CD4-positive, alpha-beta T cell treated with Interleukin-2 at 100 ng/mL for 4 hours (primary cell): ENCODE measurements at places on chromosomes 5 and 9.
A peak's percentile ranks its signal among the peaks of the same experiment; 100 is the strongest.

DNA sequence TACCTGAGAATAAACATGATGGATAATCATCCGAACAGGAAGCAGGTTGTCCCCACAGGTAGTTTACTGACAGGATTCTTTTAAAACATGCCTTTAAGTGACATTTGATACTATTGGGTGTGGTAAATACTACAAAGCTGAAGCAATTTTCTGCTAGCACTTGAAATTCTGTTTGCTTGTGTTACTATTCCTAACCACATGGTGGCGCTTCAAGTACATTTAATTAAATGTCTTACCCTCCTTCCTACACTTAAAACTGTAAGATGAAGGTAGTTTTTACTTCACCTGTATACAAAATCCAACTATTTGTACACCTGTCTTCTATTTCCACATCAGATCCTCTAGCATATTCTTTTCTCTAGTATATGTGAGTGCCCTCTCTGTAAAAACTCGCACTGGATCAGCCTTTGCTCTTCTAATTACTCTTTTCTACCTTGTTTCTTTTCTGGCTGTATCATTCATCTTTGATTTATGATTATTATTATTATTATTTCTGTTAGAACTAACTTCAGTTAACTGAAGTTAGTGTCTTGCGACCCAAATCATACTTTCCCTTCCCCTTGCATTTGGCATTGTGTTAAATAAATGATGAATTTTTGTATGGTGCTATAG lies 18.4 kb downstream of the SLC25A46 start:
- peak; percentile 66 for DNase-seq

DNA sequence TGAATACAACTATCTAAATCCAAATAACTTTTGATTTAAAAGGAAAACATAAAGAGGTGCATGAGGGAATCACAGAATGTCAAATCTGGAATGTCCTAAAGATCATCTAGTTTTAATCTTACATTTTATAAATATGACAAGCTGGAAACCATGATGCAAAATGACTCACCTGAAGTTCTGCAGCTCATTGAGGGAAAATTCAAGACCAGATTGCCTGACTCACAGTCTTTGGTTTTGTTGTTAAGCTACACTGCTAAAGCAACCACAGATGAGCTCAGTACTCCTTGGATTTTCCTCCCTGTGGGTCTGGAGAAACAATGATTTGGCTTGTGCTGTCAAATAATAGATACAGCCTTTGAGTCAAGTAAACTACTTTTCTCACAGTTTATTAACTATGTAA lies 19.1 kb upstream of the EDIL3 start:
- no peak for DNase-seq

- DNase-seq: no peak
Observed at GRCh38 chr5:6570530-6570929, 62.3 kb downstream of the NSUN2 start.

- peak; percentile 66 for DNase-seq
Observed at GRCh38 chr5:157718519-157718918, 12.7 kb upstream of the THG1L start.
